Fibroblast of skin of right quadriceps (primary cell): ENCODE measurements at places on chromosomes 11 and 22.

DNA sequence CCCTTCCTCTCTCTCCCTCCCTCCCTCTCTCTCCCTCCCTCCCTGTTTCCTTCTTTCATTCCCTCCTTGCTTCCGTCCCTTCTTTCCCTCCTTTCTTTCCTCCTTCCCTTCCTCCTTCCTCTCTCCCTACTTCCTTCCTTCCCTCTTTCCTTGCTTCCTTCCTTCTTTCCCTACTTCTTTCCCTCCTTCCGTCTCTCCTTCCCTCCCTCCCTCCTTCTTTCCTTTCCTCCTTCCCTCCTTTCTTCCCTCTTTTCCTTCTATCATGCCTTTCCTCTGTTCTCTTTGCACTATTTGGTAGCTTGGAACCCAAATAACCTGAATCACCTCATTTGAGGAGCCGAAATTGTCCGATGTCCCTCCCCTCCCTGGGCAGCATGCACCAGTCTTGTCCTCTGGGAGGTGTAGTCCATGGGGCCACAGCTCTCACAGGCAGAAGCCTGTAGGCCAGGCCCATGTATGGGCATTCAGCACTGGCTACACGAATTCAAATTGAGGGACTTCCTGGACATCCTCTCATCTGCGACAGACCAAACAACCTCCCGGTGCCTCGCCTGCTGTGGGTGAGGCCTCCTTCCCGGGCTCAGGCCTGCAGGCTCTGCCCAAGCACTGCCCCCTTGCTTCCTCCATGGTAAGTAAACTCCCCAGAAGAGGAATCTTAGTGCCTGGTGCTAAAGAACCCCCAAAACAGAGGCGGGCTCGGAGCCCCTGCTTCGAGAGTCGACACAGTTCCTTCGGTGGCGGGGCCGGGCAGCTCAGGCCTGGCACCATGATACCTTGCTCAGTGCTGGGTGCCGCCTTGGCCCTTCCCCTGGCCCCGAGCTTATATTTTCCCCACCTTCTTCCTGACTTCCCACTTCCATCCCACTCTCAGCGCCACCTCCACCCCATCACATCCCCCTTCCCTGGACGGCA lies 454.1 kb upstream of the CADM1 start:
- DNase-seq = no peak

DNA sequence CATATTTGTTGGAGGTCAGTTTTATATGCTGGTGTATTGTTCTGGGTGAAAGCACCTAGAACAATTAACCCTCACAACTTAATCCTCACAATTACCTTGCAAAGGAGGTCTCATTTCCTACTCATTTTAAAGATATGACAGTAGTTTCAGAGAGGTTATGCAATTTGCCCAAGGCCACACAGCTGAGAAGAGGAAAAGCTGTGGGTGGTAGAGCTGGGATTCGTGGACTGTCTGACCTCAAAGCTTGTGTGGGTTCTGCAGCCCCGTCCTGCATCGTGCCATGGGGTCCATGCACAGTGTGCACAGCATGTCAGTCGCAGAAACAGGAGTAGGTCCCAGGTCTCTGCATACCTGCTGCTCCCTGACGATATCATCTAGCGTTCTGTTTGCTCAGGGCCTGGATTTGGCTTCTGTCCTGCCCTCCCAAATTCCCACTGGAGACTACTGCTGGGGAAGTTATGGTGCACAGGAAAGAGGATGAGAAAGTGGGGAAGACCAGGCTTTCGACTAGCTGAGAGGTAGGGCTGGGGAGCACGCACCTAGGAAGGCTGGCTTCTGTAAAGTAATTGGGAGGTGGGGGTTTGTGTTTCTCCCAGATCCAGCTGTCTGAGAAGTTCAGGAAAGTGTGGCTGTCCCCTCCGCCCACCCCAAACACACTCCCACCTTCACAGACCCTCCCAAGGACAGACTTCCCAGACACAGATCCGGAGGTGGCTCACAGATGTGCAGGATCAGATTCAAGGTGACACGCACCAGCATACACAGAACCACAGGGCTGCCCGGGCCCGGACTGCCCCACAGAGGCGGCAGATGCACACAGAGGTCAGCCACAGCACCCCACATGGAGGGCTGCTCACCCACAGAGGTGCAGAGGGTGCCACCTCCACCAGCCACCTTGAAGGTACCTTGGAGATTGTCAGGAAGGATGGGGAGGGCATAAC lies 2.0 kb downstream of the BACE1 start:
- DNase-seq = no peak

DNA sequence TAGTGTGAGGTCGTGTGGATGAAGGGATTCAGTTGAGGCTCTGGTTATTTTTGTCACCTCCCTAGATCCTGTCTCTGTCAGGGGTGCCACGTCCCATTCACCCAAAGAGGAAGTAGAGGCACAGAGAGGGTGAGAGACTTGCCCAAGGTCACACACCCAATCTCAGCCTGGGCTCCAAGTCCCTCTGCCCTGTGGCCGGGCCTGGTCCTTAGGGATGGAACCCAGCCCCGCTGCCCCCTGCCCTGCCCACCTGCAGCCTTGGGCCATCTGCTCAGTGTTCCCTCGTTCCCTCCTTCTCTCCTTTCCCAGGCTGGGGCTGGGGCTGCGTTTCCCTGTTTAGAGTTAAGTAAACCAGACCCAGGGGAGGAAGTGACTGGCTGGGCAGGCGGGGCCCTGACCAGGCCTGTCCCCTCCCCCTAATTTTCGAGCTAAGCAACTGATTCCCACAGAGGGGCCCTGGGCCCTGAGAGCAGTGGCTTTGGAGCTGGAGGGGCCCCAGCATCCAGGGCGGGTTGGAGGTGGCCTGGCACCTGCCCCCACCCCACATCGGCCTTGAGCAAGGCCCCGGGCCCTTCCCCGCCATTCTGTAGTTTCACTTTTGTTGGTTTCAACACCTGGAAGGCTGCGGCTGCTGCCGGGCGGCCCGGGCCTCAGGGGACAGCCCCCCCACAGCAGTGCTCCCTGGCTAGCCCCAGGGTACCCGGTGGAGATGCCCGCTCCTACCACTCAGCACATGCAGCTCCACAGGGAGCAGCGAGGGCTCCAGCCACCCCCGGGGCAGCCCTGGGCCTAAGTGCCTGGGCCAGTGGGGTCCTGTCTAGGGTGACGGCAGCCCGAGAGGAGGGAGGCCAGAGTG lies 1.5 kb downstream of the TCIRG1 start:
- DNase-seq = peak; percentile 68

DNA sequence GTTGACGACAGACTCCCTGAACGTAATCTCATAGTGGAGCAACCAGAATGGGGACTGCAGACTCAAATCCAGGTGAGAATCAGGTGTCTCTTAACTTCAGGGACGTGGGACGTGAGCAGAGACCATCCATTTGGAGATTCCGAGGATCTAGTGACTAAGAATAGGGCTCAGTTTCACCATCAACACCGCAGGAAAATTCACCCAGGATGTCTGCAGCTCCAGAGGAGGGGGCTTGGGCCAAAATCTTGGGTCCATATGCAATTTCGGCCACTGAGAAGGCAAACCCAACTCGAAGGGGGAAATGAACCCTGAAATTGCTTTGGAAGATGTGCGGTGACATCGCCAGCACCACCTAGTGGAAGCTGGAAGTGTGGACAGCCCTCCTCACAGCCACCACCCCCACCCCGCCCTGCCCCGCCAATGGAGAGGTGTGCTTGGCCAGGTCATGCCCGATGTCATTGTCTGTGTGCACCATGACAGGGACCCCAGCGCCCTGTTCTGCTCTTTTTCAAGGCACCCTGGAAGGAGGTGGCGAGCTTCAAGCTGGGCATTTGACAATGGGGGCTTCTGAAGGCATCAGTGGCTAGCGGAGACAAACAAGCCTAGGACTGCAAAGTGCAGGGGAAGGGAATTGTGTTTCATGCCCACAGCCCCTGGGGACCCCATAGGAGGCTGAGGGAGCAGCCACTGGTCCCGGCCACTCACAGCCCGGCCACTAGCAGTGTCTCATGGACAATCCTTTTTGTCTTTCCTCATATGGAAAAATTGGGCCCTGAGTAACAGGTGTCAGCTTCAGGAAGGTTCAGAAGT lies 24.8 kb downstream of the APOL1 start:
- peak; percentile 66 for DNase-seq

GRCh38 chr11:38672445-38672844 lies 2074.4 kb upstream of the RAG2 start:
- no peak for DNase-seq

GRCh38 chr22:31945971-31946680 lies 1.8 kb downstream of the YWHAH start:
- no peak for DNase-seq

DNA sequence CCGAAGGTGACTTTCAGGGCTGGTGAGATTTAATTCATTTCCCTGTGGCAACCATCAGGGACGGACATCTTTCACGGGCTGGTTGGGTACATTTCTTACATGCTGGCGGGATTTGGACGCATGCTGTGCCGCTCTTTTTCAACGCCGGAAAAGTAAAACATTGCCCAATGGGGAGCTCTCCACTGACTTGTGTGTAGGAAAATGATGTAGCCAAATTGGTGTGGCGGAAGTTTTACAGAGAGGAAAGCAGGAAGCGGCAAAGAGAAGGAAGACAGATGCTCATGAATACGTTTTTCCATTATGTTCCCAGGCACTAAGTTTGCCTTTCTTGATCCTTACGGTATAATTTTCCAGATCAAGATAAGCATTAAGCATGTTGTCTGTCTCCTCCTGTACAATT lies 375.8 kb downstream of the NTM start:
- no peak for DNase-seq

GRCh38 chr11:47553406-47553743 lies 443 bp upstream of the CELF1 start:
- no peak for DNase-seq

DNA sequence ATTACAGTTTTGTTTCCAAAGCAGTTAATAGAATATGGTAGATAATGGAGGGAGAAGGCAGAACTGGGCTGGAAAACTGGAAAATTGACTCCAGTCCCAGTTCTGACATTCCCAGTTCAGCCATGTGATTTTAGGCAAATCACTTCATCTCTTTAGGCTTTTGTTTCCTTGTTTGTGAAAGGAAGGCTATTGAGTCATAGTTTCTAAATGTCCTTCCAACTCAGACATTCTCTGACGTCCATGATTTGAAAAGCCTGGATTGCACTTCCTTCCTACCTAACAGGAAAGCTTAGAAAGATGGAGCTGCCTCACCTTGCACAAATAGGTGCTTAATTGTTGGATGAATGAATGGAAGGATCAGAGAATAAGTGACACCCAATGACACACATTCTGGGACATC lies 19.8 kb upstream of the GALNT18 start:
- DNase-seq = no peak

GRCh38 chr11:12871241-12871640 lies 137.9 kb upstream of the RASSF10 start:
- DNase-seq = peak; percentile 47

- DNase-seq = no peak
These were observed 1.5 kb downstream of the AMPD3 start for GRCh38 chr11:10456519-10456918.

GRCh38 chr11:104526006-104526405 lies 362.1 kb upstream of the PDGFD start:
- no peak for DNase-seq

DNA sequence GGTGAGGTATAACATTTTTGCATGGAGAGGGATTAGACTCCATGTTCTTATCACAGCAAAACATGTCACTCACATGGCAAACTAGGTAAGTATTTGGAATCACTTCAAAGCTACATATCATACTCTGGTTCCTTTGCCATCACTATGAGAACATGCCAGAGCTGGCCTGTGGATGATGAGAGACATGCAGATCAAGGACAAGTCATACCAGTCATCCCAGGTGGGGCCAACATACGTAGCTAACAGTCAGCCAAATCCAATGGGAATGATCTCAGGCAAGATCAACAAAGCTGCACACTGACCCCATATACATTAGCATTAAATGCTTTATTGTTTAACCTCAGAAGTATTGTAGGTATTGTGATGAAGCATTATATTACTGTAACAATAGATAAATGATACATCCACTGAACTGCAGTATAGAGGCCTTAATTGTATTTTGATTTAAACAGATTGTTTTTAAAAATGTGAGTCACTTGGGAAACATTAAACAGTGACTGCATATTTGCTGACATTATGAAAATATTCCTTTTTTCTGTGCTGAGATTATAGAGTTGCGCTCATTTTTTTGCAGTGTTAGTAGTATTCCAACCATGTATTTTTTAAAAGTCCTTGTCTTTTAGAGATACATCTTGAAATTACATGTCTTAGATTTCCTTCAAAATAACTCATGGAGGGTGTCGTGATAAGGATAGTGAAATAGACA lies 37.3 kb upstream of the ARL14EP start:
- no peak for DNase-seq

DNA sequence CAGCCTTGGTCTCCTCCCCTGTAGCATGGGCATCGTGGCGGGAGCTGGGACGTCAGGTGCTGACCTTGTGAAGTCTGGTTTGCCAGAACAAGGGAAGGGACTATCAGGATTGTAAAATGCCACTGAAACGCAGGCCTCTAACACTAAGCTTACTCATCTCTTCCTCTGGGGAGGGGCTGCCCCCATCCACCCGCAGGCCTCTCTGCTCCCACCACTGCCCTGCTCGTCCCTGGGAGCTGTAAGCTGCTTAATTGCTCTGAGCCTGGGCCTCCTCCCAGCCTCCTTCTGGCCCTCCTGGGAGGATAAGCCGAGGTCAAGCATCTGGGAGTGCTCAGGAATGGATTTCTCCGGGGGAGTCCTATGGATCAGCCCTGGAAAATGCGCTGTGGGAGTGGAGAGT lies 8.4 kb downstream of the SHISAL1 start:
- peak; percentile 62 for DNase-seq

DNA sequence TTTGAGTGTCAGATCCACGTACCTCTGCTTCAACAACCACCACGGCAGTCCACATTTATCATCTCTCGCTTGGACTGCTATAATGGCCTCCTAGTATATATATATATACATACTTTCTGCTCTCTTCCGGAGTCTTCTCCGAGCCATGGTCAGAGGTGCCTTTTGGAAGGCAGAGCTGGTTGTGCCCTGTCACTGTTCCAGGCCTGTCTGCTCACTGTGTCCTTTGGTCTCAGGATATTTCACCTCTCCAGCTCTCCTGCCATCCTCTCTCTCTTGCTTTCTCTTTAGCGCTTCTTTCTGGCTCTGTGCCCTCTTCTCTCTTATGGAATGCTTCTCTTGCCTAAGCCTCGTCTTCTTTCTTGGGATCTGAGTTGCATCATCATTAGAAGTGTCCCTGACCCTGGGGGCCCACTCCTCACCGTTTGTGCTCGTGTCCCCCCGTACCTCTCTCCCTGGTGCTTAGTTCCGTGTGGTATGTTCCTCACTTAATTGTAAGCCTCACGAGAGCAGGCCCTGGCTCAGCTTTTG lies 86.1 kb upstream of the RASSF10 start:
- DNase-seq = peak; percentile 50

DNA sequence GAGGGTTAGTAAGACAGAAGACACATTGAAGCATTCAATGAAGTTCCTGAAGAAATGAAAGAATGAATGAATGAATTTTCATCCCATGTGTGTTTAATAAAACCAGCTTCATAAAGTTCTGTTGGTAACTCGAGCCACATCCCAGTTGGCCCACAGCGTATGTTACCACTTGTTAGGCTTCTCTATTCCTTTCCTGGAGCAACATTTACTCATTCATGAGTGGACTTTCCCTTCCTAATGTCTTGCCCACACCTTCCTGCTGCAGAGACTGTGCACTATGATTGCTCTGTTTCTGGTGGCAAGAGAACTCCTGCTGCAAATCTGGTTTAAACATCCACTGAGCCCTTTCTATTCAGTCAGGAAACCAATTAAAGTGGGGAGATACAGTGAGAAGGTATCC lies 7.0 kb downstream of the OR52R1 start:
- no peak for DNase-seq
